Fibroblast of villous mesenchyme (primary cell): ENCODE measurements at places on chromosomes 7 and 10. TPM values are rescaled to one million over a fixed set of nuclear protein-coding genes. Genes with fewer than 3 reads are reported as not detected.

GRCh38 chr7:97845622-97846203, 26.5 kb downstream of the ASNS start:
- DNase-seq: peak; percentile 35

DNA sequence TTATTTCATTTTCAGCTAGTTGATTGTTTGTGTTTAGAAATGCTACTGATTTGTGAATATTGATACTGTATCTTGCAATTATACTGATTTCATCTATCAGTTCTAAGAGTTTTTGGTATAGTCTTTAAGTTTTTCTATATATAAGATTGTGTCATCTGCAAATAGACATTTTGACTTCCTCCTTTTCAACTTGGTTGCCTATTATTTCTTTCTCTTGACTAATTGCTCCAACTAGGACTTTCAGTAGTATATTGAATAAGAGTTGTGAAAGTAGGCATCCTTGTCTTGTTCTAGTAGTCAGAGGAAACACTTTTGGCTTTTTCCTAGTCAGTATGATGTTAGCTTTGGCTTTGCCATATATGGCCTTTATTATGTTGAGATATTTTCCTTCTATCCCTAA, 20.4 kb downstream of the PHTF2 start:
- DNase-seq: no peak

DNA sequence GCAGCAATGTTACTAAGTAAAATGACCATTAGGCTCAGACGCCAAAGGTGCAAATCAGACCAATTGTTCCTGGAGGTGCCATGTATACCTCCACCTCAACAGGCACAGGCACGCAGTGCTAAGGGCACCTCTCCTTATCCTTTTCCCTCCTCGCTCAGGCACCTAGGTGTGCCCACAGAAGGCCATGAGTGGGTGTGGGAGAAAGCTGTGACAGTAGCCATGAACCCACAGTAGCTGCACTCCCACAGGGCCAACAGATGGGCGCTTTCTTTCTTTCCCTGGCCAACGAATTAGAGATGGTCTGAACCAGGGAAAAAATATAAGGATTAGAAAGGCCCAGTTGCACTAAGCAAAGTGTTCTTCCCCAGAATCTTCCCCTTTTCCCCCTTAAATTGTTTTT, 15.5 kb upstream of the TNS3 start:
- DNase-seq: no peak

- no peak for DNase-seq
These were observed 37.7 kb downstream of the PRKG1 start for GRCh38 chr10:51112013-51112412.

- DNase-seq: no peak
These were observed 7.1 kb downstream of the FOXK1 start for GRCh38 chr7:4689151-4689550.

- no peak for DNase-seq
These were observed 5.3 kb upstream of the DEPP1 start for GRCh38 chr10:44983895-44984278.

- no peak for DNase-seq
These were observed 61.5 kb downstream of the LANCL2 start for GRCh38 chr7:55426676-55427075.

- no peak for DNase-seq
These were observed 512.6 kb downstream of the PTPRN2 start for GRCh38 chr7:158074896-158075632.

- no peak for DNase-seq
These were observed 65.6 kb upstream of the KDM7A start for GRCh38 chr7:140242057-140243031.

DNA sequence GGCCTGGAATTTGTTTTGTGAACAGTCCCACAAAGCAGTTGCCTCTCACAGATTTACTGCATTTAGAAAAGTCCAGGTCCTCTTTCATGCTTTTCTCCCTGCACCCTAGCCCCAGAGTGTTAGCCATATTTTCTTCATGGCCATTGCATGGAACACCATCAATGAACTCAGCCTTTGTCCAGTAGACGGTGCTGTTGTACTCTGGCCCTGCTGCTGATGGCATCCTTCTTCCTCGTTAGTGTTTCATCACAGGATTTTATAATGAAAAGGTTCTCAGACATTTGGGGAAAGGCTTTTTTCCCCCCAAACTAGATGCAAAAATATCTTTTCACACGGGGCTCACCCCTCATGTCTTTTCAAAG, 93.0 kb upstream of the SLC25A13 start:
- DNase-seq: peak; percentile 34

DNA sequence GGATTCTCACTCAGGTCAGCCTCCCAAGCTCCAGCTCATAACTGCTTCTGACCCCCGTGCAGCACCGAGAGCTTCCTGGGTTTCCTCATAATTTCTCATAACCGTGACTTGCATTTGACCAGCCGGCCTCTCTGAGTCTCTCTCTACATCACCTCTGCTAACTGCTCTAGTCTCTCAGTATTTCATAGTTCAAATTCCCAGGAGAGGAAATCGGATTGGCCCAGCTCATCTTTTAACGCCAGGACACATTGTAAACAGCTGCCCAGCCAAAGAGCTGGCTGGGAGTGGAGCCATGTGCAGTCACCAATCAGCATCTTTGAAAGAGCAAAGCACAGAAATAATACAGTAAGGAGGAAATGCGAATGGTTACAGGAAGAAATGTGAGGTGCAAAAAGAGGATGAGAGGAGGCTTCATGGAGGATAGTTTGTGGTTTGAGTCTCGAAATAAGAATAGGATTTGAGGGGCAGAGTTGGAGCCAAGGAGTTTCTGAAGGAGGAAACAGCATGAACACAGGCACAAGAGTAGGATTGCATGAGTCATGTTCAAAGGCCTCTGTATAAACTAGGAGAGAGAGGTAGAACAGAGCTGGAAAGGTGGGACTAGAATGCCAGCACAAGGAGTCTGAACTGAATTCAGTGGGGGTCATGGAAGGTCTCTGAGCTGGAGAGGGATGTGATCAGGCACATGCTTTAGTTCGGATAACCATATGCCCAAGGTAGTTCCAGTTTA, 15.2 kb upstream of the LBX1 start:
- DNase-seq: no peak

DNA sequence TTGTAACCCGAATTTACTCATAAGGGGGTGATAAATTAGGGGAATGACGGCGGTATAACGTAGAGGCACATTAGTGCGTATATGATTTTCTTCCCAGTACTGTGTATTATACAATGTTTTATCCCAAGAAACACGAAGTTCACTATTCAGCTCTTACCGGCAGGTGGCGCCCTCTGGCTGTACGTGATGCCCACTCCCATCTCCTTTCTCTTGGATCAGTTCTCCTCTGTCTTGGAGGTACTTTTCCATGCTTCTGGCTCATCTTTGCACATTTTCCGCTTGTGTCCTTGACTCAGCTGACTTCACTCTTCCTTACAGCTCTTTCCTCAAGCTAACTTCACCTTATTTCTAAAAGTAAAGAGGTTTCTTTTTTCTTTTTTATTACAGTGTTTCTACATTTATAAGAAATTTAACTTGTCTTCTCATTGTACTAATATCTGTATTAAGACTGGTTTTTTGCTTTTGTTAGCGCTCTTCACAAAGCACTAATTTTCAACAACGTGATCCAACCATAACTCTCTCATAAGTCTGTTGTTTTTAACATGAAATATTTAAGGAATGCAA, 21.3 kb downstream of the TMEM176B start:
- peak; percentile 67 for DNase-seq

DNA sequence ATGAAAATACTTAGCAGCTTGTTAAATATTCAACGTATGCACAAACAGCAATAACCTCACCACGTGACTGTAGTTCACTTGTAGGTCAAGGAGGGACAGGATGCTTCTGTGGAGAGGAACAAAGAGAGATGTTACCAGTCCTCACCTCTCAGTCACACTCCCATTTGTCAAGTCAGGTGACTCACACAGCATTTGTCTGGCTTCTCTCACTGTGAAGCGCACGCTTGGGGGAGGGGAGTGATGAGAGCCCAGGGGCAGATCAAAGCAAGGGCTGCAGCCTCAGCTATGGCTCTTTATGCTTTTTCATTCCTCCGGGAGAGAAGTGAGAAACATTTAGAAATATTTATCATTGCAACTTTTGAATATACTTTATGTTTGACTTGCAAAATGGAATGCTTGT, 2.9 kb upstream of the RBM20 start:
- no peak for DNase-seq

DNA sequence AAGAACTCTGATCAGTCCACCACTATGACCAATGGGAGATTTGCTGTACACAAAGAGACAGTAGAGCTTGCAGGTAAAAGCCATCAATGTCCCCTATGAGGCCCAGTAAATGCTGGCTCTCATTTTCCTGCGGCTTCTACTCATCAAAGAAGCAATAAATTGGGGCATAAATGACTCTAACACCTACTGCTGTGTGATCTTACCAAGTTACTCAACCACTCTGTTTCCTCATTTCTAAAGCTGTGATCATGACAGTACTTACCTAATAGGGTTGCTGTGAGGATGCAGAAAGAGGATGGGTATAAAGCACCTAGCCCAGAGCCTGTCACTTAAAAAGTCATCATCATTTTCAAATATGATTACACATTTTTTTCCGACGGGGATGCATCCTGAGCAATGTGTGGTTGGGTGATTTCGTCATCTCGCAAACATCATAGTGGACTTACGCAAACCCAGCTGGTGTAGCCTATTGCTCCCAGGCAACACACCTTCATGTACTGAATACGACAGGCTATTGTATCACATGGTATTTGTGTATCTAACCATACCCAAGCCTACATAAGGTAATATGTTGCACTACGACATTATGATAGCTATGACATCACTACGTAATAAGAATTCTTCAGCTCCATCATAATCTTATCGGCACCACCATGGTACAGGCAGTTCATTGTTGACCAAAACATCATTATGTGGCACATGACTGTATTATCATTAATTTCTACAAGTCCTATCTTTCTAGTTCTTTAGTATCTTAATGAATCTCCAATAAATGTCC, 7.1 kb upstream of the MGMT start:
- DNase-seq: no peak

DNA sequence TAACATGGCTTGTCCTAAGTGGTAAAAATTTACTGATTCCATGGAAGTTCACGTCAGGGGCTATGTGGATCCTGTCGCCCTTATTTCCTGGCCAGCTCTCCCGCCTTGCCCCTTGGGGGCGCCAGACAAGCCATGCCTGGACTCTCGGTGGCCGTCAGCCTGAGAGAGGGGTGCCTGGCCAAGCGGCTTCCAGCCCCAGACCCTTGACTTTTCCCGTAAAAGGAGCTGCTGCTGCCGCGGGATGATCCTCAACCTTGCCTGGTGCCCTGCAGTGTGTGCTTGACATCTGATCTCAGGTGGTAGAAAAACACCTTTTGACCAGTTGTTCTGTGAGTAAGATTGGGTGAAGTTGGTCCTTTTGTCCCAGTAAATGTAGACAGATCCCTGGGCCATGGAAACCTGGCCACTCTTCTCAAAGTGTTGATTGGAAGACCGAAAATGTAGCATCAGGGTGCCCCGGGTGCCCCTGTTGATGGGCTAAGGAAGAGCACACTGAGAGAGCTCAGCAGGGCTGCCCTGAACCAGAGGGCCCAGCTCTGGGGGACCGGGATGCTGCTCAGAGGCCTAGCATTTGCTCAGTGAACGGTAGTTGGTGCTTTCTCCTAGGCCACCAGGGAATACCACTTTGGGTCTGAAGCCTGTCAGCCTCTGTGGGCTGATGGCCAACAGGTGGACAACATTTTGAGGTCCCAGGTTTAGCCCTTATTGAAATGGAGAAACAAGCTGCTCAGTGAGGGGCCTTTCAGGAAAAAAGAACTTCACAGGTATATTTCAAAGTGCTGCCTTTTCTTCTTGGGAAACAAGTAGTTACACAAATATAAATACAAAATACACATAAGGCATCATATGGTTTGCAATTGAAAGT, 162.5 kb downstream of the LRMDA start:
- DNase-seq: no peak

GRCh38 chr10:1762076-1762475, 24.8 kb upstream of the ADARB2 start:
- DNase-seq: no peak

- DNase-seq: no peak
These were observed 42.3 kb downstream of the NRCAM start for GRCh38 chr7:108413782-108414492.

- no peak for DNase-seq
These were observed 59.6 kb upstream of the PPP2R2D start for GRCh38 chr10:131841131-131841660.

GRCh38 chr10:12644380-12645144, 295.2 kb downstream of the CAMK1D start:
- no peak for DNase-seq

DNA sequence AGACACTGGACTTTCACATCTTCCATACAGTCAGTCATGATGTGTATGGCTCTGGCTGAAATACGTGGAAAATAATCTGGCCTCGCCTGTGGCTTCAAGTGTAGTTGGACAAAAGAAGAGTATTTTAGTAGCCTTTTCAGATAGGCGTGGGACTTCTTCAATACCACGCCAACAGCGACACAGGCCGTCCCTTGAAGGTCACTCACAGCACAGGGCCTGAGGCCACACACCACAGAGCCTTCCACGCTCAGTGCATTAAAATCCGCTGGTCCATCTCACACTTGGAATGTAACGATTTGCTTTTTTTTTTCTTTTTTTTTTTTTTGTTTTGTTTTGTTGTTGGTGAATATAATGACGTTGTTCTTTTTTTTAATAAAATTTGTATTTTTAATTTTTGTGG, 51.8 kb upstream of the SUN1 start:
- DNase-seq: no peak

- no peak for DNase-seq
These were observed 76.0 kb upstream of the LEP start for GRCh38 chr7:128164955-128165670.

DNA sequence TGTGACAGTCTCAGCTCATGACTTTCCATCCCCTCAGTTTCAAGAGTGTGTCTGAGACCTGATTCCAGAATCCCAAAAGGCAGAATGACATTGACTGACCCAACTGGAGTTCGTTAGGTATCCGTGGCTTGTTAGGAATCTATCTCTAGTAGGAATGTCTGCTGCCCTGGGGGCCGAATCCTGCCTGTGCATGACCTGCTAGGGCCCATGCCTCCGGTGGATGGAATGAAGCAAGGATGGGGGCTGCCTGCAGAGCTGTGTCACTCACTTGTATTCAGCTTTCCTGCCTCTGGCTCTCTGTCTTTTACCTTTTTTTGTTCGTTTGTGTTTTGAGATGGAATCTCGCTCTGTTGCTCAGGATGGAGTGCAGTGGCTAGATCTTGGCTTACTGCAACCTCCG, 129.5 kb downstream of the SDK1 start:
- no peak for DNase-seq

DNA sequence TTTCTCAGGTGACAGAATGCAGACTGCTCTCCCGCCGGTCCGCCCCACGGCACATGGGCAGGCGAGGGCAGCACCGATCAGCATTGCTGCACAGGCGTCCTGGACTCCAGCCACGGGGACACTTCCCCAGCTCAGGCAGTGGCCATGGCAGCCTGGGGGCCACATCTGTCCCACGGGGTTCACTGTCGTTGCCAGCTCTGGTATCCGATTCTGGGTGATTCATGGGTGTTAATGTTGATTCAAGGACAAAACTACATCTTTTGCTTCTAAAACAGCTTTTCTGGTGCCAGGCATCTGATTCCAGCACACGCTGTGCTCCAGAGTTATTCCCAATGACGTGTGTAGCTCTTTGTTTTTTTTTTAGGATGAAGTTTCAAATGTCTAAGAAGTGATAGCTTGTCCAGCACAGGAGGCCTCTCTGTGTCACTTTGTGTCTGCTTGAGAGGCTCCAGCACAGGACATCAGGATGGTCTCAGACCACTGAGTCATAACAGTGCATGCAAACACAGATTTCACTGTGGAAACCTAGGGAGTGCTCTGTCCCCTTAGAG, 218.0 kb downstream of the WDR37 start:
- DNase-seq: no peak

Gene TUBAL3
- not detected in 2 replicates for total RNA-seq

Gene MSMB
- not detected in 2 replicates for total RNA-seq

Gene ACTL6B
- not detected in 2 replicates for total RNA-seq

Gene FZD1
- 5.2 and 9.0 TPM in 2 replicates for total RNA-seq

Gene VKORC1L1
- 13.9 and 19.9 TPM in 2 replicates for total RNA-seq

Gene IGF2BP3
- 9.1 and 12.2 TPM in 2 replicates for total RNA-seq

Gene CPVL
- total RNA-seq: not detected in 2 replicates
